ENCODE measurements at places on chromosomes 12 and 14.
A peak's percentile ranks its signal among the peaks of the same experiment; 100 is the strongest.

GRCh38 chr14:24665440-24665991 is 31.5 kb upstream of the GZMB start:
- no peak for DNase-seq

DNA sequence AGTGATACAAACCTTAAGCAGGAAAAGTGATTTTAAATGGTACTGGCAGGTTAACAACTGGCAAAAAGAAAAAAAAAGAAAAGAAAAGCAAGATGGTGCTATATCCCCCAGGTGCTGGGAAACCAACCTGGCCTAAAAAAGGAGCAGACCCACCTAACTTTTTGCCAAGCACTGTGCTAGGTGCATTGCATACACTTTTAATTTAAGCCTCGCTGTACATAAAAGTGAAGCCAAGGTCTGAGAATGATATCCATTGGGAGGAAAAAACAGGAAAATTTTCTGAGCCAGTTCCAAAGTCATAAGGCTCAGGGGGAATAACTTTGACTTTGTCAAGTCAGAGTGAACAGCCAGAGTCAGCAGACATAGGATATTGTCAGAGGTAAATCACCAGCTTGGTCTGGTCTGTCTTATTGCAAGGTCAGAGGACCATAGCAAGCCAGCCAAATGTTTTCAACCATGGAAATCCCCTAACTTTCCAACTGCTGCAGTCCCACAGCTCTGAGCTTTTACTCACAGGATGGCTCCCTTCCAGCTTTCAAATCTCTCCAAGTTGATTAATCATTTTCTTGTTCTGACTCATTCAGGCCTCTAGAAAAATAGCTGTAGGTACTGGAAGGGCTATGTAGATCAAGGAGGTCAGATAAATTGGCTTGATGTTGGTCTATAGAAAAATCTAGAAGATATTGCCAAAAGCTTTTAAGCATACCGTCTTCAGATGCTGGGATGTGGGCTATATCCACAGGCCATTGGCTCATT is 412.9 kb downstream of the RAD51B start:
- no peak for DNase-seq

- peak; percentile 31 for DNase-seq
Measured at GRCh38 chr14:42110167-42110566, 503.5 kb downstream of the LRFN5 start.

- peak; percentile 75 for DNase-seq
Measured at GRCh38 chr14:75636100-75636692, 24.5 kb downstream of the ERG28 start.

- no peak for DNase-seq
Measured at GRCh38 chr12:102059343-102059742, 2.4 kb downstream of the WASHC3 start.

GRCh38 chr14:37247791-37248461 is 50.2 kb downstream of the MIPOL1 start:
- DNase-seq = no peak

DNA sequence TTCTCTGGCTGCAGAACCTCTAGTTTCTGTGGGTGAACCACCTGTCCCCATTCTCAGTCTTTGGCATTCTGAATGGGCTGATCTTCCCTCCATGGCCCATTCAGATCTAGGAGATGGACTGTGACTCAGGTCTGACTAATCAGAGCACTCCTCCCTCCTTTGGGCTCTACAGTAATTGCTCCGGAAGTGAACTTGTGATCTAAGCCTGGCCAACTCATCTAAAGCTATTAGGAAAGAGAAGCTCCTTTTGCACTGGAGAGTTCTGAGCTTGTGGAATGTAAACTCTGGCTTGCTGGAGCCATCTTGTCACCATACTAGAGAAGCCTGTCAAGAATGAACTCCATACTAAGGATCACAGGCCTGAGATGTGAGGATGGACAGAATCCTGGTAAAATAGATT is 168.2 kb downstream of the SUDS3 start:
- DNase-seq = no peak

DNA sequence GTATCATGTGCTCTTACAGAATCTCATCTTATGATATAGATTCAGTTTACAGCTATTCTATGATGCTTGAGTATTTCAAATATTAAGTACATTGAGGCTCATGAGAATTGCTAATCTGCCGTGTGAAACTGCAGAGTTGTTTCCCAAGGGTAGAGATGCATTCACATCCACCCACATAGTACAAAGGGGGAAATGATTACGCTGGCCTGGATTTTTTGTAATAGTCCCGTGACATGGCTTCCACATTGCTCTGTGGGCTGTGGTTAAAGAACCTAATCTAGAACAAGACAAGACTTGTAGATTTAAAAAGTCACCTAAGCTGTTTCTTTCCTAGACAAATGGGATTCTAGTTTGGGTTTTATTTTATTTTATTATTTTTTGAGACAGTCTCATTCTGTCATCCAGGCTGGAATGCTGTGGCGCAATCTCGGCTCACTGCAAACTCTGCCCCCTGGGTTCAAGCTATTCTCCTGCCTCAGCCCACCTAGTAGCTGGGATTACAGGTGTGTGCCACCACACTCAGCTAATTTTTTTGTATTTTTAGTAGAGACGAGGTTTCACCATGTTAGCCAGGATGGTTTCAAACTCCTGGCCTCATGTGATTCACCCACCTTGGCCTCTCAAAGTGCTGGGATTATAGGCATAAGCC is 13.0 kb upstream of the RIOX1 start:
- DNase-seq = no peak

- no peak for DNase-seq
Measured at GRCh38 chr12:51976376-51977160, 25.1 kb downstream of the ACVR1B start.

- no peak for DNase-seq
Measured at GRCh38 chr12:14630793-14631192, 63.1 kb upstream of the PLBD1 start.

DNA sequence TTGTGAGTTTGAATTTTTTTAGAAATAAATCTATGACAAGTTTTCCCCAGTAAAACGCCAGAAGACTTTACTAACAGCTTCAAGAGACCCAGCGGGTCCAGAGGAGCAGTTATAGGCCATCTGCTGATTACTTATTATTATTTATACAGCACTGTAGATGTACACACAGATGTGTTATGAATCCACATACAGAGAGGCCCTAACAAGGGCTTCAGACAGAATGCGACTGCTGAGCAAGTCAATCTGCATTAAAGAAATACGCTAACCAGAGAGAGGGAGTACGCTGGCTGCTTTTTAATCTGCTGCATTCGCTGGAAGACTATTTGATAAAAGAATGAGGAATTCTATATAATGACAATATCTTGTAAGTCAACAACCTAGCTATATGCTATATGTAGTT is 32.5 kb downstream of the ATF7 start:
- no peak for DNase-seq

DNA sequence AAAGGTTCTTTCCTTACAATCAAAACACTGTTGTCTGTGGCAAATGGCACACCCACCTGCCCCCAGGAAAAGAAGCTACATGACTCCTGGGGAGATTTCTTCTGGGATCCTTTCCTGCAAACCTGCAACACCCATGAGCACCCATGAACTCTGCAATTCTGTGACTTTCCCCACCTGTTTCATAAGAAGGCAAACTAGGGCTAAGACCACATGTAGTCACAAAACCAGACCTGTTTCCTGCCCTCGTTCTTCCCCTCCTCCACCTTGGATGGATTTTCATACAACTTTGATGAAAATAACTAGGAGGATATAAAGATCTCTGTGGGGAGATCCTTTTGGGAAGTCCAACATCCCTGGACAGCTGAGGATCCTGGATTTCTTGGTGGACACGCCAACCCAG is 1084.7 kb downstream of the BCL11B start:
- DNase-seq = no peak

DNA sequence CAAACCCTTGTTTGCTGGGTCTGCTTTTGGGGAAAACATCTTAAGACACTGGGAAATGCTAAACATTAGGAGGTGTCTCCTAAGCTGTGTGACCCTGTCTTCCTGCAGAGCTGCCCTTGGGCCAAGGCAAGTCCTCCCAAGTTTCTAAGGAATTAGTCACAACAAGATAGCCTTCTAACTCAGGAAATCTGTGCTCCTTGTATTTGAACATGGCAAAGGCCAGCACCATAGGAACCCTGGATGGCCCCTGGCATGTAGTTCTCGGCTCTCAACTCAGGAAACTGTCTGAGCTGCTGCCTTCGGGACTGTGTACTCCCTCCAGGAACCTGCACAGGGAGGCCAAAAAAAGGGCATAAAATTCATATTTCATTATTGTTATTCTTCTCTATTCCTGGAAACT is 37.6 kb upstream of the LTBP2 start:
- DNase-seq = no peak

GRCh38 chr14:92560106-92560865 is 46.7 kb downstream of the RIN3 start:
- no peak for DNase-seq

GRCh38 chr12:66131067-66131688 is 628 bp upstream of the LLPH start:
- no peak for DNase-seq

GRCh38 chr14:83908419-83908818 is 1621.5 kb upstream of the FLRT2 start:
- no peak for DNase-seq

- no peak for DNase-seq
Measured at GRCh38 chr12:130199581-130200390, 37.5 kb downstream of the FZD10 start.

DNA sequence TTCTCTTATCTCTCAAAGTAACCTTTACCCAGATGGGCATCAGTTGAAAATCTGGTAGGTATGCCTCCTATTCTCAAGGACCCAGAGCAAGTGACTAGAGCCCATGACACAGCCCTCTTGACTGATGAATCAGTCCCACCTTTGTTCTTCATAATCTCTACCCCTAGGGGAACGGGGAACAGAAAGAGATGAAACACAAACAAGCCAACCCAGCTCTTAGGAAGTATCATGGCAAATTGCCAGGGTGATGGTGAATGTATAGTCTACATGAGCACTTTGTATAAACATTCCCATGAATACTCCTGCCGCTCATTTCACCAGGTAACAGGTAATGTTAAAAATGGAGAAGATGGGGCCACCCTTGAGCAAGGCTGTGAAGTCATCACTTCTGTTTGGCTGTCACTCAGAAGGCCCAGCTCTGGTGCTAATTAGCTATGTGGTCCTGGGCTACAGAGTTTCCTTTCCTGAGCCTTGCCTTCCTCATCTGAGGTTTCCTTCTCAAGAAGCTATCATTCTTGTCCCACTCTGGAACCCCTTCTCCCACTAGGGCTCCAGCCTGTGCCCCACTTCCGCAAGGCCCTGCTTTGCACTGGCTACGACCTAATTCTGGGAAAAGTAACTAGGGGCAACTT is 161.7 kb downstream of the ANO2 start:
- no peak for DNase-seq

DNA sequence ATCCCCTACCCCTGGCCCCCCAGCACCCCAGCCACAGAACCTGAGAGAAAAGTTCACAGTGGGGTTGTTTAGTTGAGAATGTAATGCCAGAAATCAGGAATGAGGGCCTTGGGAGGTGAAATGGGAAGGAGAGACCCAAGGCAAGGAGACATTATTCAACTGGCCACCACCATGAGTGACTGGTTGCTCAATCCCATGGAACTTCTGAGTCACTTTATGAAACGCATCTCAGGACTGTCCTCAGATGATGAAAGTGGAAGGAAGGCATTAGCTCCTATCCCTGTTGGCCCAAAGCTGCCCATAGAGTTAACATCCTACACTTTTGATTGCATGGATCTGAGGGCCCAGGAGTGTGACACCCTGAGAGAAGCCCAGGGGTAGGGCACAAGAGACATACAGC is 25.4 kb upstream of the TCL1A start:
- no peak for DNase-seq

DNA sequence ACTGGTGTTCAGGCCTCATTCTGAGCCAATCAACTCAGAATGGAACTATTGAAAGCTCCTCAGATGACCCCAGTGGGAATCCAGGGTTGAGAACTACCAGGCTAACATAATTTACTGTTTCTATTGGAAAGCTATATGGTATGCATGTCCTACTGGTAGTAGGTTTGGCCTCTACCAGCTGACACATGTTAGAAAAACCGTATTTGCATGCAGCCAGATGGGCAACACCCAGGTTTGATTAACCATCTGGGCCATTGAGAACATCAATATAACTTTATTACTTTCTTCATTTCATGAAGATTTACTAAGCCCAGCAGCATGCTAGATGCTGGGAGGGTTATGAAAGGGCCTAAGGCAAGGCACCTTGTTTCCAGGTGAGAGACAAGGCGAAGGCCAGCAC is 181.4 kb upstream of the PARP11 start:
- no peak for DNase-seq

DNA sequence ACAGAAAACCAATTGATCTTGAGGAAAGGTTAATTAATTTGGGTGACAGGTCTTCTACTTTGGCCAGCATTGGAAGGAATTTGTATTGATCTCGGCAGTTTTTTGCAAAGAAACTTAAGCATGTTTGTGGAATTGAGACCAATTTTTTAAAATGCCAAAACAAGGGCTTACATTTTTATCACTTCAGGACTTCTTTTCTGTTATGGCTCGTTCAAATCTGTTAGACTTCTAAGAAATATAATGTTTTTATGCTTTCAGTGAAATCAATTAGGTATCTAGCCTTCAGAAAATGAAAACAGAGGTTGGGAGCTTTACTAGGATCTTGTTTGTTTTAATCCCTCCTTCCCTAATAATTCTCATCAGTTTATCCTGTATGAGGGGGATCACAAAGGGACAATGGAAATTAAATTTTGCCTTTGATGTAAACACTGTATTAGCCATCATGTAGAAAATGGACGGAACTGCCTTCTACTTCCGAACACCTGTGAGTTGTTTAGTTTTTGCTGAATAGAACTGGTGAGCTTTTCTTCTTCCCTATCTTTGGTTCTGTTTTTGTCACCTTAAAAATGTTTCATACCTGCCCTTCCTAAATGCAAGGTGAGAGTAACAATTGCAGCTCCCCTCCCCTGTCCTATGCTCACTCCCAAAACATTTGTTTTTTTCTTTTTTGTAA is 7.8 kb downstream of the FOXA1 start:
- no peak for DNase-seq

- no peak for DNase-seq
Measured at GRCh38 chr12:77932216-77932615, 101.5 kb downstream of the NAV3 start.

GRCh38 chr14:67856827-67857226 is 37.2 kb downstream of the RAD51B start:
- DNase-seq = no peak

- no peak for DNase-seq
Measured at GRCh38 chr14:89406361-89406760, 10.7 kb downstream of the FOXN3 start.

- no peak for DNase-seq
Measured at GRCh38 chr14:53022593-53022992, 71.7 kb upstream of the FERMT2 start.

GRCh38 chr12:30753233-30753632 is 1.5 kb downstream of the CAPRIN2 start:
- DNase-seq = no peak

DNA sequence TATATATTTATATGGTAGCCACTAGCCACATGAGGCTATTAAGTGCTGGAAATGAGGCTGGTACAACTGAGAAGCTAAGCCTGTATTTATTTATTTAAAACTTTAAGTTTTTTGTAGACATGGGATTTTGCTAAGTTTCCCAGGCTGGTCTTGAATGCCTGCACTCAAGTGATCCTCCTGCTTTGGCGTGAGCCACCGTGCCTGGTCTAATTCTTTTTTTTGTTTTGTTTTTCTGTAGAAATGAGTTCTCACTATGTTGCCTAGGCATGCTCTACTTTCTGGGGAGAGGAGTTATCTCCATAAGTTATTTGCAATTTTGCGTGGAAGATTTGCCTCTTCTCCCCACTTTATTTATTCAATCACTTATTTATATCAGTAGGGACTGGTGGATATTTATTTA is 4.8 kb upstream of the SNRNP35 start:
- no peak for DNase-seq

- DNase-seq = no peak
Measured at GRCh38 chr12:29148911-29149690, at the start of gene FAR2. FAR2 (plus strand) TSS chr12:29149278; CDS start chr12:29270450, 121,172 bp downstream.

Measured in NCI-H524 treated with DMSO at 0.1 percent for 48 hours (cell line).